Activated CD4-positive, alpha-beta T cell treated with anti-CD3 and anti-CD28 coated beads for 48 hours (primary cell): ENCODE measurements at places on chromosomes 11 and 22.

DNA sequence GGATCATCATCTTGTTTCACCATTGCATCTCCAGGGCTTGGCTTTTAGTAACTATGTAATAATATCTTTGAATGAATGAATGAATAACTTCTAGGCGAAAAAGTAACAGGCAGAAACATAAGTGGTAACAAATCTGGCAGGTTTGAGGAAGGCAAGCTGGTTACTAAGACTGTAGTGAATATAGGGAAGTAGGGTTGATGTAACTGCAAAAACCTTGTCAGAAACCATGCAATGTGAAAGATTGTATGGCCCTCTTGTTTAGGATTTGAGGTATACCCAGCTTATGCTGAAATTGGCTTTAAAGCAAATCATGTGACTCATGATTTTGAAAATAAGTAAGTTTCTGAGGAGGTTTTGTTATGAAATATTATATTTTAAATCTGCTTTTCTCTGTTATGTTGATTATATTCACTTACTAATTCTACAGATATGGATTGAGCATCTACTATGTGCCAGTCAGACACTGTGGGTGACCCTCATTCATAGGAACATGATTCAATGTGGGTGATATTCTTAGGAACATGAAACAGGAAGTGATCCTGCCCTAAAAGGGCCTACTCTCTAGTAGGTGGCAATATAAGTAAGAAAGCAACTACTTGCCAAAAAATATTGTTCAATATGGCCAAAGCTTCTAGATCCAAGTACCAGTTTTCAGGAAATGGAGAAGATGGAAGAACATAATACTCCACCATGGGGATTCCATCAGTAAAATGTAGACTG lies 115.5 kb upstream of the CCDC90B start:
- DNase-seq = no peak

- DNase-seq = no peak
Measured at GRCh38 chr11:16261836-16262644, 94.3 kb downstream of the SOX6 start.

GRCh38 chr11:92391808-92392207 lies 167.2 kb downstream of the FAT3 start:
- no peak for DNase-seq

GRCh38 chr11:101668236-101668635 lies 84.4 kb upstream of the TRPC6 start:
- DNase-seq = no peak

GRCh38 chr22:43118953-43119458 lies 8.5 kb downstream of the BIK start:
- DNase-seq = no peak

GRCh38 chr11:13228572-13228971 lies 49.0 kb upstream of the BMAL1 start:
- DNase-seq = no peak

GRCh38 chr11:8204596-8204995 lies 35.8 kb upstream of the RIC3 start:
- DNase-seq = no peak

DNA sequence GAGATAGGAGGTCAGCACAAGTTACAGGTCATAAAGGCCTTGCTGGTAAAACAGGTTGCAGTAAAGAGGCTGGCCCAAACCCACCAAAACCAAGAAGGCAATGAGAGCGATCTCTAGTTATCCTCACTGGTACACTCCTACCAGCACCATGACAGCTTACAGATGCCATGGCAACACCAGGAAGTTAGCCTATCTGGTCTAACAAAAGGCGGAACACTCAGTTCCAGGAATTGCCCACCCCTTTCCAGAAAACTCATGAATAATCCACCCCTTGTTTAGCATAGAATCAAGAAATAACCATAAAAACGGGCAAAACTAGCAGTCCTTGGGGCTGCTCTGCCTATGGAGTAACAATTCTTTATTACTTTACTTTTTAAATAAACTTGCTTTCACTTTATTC lies 43.5 kb upstream of the B3GAT1 start:
- no peak for DNase-seq

DNA sequence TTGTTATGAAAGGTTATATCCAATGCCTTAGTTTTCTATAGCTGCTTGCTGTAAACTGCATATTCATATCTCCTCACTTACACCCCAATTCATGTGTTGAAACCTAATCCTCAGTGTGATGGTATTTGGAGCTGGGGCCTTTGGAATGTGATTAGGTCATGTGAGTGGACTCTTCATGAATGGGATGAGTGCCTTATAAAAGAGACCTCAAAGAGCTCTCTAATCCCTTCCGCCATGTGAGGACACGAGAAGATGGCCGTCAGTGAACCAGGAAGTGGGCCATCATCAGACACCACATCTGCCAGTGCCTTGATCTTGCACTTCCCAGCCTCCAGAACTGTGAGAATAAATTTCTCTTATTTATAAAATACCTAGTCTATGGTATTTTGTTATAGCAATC lies 79.3 kb downstream of the CYP2R1 start:
- DNase-seq = no peak

DNA sequence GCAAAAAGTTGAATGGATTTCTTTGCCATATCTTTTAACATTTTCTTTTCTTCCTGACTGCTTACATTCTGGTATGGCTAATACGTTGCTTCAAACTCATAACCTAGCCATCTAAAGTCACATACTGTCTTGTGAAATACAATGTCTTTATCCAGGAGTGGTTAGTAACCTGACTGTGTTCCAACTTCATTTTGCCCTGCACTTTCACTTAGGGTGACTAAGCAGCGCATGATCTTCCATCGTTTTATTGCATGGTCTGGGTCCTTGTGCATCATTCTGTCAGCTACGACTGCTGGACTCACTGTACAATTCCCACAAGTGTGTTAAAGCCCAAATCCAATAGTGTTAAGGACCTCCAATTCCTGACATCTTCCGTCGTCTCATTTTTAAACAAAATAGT lies 403.2 kb downstream of the NTM start:
- DNase-seq = no peak

DNA sequence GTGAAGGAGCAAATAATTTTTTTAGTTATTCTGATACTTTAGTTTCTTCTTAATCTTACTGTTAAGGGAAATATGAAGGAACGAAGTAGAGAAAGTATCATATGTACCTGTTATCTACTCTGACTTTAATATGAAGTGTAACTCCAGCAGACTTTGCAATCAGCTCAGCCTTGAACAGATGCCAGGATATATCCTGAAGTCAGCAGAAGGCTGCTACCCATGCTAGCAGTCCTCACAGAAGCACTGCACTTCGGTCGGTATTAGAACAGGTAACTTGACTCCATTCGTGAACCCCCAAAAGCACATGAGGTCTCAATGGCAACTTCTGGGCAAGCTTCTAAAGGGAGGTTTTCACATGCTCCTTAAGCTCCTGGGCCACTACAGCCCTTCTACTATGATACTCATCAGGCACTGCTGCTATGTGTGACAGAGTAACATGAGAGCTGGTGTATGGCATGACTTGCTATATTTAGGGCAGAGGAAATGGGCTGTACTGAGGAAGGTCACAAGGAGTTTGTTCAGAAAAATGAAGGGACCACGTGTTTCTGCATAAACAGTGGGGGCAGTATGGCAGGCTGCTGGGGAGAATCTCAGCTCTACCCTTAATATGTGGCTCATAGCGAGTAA lies 344.1 kb downstream of the SOX6 start:
- no peak for DNase-seq

DNA sequence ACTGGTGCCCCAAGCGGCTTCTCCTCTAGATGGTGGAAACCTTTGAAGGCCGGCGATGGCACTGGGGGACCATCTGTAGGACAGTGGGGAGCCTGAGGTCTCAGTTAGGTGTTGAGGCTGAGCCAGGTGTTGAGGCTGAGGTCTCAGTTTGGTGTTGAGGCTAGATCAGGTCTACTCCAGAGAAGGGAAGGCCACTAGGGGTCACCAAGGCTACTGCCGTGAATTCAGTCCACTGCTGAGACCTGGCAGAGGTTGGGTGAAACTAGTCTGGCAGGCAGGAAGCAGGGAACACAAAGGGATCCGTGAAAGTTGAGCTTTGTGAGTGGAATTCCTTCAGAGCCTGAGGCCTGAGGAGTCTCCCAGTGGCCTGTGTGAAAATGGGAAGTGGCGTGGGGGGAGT lies 123.8 kb upstream of the FGF3 start:
- DNase-seq = no peak

GRCh38 chr22:48900626-48901025 lies 927.0 kb downstream of the BRD1 start:
- DNase-seq = no peak

DNA sequence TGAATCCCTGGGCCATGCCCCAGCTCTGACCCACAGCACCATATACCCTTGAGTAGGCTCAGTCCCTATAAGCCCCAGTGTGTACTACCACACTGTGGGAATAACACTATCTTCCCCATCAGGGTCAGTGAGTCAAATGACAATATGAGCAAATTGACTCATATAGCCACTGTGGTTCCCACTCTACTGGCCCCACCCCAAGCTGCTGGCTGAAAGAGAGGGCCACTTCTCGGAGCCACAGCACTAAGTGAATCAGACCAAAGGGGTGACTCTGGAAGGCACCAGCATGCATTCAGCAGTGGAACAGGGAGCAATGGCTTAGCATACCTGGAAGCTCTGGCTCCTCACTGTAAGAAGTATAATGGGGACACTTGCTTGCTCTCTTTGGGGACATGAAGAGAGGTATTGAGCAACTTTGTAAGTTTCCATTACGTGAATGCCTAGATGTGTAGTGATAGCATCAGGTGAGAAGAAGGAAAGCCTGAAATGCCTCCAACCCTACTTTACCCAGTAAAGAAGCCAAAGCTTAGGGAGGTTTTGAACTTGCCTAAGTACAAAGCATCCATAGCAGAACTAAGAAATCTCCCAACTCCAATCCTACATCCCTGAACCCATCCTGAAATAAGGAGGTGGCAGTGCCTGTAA lies 13.5 kb downstream of the CD59 start:
- DNase-seq = peak; percentile 80

- no peak for DNase-seq
Measured at GRCh38 chr11:10358696-10359095, 53.8 kb downstream of the ADM start.

GRCh38 chr22:26580240-26580962 lies 9.5 kb downstream of the TPST2 start:
- DNase-seq = no peak

- no peak for DNase-seq
Measured at GRCh38 chr22:29309332-29310064, 3.0 kb downstream of the GAS2L1 start.

DNA sequence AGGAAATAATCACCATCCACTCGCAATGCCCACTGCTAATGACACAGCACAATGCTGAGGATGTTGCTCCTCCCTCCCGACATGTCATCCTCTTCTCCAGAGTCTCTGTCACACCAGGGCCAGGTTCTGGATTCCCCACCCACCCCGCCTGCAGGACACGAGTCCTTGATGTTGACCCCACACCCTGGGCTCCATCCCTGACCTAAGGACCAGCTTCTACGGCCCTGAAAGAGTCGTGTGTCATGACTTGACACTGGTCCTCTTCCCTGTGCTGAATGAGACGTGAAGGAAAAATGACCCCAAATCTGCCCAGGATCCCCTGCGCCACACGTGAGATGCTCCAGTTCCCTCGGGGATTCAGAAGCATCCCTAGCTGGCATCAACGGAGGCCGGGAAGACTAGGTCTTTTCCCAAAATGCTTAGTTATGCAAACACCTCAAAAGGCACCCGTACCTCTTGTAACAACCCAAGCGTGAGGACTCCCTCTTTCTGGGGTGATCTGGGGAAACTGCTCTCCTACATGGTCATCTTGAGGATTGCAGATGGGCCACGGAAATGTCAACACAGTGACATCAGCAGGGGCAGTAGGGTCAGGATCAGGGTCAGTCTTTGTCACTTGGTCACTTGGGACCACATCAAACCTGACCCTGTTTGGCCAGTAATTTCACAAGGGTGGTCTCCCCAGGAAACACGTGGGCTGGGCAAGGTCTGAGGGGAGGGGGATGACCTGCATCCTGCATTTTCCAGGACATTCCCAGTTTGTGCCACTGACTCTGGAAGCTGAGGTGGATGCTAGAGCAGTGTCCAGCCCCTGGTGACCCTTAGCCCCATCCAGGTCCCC lies 42.0 kb downstream of the IGLL5 start:
- no peak for DNase-seq

DNA sequence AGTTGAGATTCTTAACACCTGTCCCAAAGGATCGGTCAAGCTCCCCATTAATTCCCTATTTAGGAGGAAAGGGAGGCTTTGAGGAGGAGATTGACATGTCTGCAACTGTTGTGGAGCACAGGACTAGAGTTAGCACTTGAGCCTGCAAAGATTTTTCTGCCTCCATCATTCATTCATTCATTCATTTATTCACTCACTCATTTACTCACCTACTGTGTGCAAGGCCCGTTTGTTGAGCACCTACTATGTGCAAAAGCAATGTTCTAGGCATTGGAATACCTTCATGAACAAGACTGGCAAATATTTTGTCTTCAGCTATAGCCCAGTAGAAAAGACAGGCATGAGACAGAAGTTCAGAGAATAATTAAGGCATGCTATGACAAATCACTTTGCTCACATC lies 43.2 kb upstream of the CD82 start:
- no peak for DNase-seq

GRCh38 chr11:91446267-91446666 lies 778.4 kb upstream of the FAT3 start:
- no peak for DNase-seq

- DNase-seq = peak; percentile 40
Measured at GRCh38 chr11:134248910-134249480, 4.2 kb downstream of the THYN1 start.

GRCh38 chr11:73221451-73221850 lies 3.4 kb downstream of the P2RY2 start:
- no peak for DNase-seq

- no peak for DNase-seq
Measured at GRCh38 chr11:62794201-62794775, 2.5 kb upstream of the TMEM223 start.

DNA sequence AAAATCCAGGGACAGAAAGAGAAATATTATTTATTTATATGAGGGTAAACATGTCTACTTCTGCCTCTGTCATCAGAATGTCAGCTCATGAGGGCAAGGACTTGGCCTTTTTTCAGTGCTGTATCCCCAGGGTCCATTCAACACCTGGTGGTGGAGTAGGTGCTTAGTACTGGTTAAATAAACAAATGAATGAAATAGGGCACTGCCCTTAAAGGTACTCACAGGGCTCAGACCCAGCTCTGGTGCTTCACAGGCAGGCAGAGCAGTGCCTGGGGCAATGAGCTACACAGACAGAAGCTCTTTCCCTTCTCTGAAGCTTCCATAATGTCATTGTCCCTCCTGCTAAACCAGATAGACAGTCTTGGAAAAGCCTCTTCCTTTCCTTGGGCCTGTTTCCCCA lies 30.9 kb downstream of the P4HA3 start:
- no peak for DNase-seq

- DNase-seq = no peak
Measured at GRCh38 chr22:19233189-19233661, 54.7 kb upstream of the SLC25A1 start.

GRCh38 chr11:15636521-15637089 lies 521.9 kb downstream of the INSC start:
- DNase-seq = no peak

DNA sequence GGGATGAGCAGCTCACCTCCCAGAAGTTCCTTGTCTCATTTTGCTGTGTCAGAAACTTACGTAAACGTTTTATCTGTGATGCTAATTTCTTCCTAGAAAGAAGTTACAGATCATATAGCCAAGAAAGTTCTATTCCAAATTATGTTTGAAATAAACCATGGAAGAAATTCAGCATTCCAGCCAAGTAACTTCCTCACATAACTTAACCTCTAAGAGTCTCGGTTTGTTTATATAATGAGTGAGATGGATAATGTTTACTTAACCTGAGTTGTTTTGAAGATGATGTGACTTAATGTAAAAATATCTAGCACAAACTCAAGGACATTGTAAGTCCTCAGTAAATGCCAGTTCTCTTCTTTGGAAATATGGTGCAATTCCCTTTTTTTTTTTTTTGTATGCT lies 8.9 kb upstream of the MUC15 start:
- DNase-seq = no peak
